ENCODE measurements at places on chromosomes 6 and 20.

DNA sequence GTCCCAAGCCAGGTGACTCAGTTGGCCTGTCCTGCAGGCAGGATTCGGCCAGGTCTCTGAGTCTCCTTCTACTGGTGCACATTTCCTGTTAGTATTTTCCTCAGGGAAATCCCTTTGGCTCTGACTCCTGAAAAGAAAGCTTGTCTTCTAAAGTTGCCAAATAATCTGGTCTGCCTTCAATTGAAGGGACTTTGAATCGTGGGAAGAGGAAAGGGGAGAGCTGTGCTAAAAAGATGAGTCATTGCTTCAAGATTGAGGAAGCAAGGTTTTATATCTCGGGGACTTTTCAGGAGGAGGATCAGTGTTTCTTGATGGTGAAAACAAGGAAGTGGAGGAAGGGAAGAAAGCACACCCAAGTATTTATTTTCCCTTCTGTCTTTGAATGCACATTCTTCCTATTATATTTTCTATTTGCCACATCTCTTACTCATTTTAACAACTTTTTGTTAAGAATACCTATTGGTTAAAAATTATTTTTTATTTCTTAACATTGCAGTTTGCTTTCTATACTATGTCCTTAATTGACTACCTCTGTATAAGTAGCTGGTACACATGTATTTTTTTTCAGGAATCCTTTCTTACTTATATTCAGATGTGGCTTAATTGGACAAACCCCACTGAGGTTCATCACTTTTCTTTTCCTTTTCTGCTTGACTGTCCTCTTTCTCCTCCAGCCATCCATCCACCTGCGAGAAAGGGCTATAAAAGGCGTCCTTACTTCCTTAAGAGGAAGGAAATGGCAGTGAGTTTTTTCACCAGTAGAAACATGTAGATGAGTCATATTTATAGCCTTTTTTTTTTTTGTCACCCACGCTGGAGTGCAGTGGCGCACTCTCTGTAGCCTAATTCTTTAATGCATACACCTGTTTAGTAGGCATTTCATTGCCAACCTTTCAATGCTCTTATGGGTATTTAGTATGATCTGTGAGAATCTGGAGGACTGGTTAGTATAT, 15.0 kb upstream of the IFNGR1 start:
- DNase-seq: peak; percentile 43

GRCh38 chr20:37194621-37195417, 15.5 kb upstream of the MROH8 start:
- no peak for DNase-seq

GRCh38 chr6:105164418-105164817, 15.4 kb downstream of the POPDC3 start:
- DNase-seq: no peak

GRCh38 chr6:30855429-30856075, 28.8 kb upstream of the DDR1 start:
- no peak for DNase-seq

DNA sequence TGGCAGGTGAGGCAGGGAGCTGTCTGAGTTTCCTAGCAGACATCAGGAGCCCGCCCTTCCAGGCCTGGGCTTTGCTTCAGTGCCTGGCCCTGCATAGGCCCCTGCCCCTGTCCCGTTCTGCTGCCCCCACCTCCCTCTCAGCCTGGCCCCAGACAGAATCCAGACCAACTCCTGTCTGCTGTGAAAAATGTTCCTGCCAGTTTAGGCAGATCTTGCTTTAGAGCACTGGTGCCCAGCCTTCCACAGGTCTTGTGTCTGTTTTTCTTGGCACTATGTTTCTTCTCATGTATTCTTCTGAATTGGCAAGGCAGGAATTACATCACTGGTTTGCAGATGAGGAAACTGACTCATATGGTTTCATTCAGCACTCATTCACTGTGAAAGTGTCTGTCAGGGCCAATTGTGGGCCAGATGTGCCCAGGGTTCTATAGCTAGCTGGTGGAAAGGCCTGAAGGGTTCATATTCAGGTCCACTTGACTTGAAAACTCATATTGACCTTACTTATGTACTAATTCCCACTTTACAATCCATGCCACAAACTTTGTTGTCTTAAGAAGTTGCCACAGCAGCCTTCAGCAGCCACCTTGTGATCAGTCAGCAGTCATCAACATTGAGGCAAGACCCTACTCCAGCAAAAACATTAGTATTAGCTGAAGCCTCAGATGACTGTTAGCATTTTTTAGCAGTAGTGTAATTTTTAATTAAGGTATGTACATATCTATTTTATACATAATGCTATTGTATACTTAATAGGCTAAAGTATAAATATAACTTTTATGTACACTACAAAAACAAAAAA, 40.5 kb downstream of the HLA-F start:
- DNase-seq: no peak

DNA sequence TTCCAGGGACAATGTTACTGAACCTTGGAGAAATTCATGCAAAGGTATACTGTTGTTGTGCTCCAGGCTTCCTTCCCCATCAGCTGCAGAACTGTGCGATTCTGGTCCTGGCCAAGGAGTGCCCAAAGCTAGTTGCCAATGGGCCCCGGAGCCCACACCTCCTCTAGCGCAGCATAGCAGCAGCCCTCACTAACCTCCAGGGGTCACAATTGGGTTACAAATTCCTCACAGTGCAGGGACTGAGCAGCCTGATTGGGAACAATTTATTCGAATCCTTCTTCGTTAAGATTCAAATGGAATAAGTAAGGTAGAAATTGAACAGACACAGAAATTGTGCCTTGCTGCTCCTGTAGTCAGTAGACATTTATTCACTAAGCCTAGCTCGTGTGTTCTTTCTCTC, 284.9 kb downstream of the PRKN start:
- peak; percentile 62 for DNase-seq

- no peak for DNase-seq
Measured at GRCh38 chr20:59565768-59566461, 38.4 kb upstream of the PHACTR3 start.

- DNase-seq: no peak
Measured at GRCh38 chr20:25549172-25549773, 36.1 kb downstream of the NINL start.

GRCh38 chr20:1897965-1898464, 2.8 kb downstream of the SIRPA start:
- no peak for DNase-seq

DNA sequence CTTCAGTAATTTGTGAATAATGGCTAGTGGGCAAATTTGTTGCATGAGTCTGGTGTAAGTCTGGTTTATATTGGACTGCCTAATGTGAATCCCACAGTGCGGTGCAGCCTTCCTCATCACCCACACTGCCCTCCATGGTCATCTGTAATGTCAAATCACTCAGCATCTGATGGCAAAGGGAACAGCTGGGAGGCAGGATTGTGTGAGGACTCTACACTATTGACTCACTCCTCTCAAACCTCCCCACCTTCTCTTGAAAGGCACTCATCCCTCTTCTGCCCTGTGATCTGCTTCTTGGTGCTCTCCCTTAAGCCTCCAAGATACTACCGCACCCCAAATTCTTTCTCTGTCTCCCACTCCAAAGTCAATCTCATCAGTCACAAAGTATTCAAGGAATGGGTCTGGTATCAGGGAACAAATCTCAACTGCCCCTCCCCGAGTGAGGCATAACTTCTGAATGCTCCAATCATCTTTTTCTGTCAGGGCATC, 146.0 kb upstream of the BEND6 start:
- no peak for DNase-seq

DNA sequence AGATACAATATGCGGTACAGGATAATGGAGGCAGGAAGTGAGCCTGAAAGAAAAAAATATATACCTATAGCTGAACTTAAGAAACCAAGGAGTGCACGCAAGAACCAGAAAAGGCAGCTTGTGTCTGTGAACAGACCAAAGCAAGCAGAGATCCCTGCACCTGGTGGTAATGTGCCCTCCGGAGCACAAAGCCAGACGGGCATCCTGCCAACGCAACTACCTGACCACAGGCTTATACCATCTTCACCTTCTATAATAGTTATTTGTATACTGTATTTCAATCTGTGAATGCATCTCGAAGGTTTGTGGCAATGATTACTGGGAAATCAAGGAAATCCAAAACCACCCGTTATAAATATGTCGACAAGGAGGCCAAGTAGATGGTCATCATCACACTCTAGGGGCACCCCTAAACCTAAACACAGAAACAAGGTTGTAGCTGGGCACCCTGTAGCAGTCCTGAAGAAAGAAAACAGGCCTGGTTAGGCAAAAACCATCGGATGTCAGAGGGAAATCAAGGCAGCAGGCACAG, 801 bp downstream of the FBXL4 start:
- DNase-seq: peak; percentile 19

DNA sequence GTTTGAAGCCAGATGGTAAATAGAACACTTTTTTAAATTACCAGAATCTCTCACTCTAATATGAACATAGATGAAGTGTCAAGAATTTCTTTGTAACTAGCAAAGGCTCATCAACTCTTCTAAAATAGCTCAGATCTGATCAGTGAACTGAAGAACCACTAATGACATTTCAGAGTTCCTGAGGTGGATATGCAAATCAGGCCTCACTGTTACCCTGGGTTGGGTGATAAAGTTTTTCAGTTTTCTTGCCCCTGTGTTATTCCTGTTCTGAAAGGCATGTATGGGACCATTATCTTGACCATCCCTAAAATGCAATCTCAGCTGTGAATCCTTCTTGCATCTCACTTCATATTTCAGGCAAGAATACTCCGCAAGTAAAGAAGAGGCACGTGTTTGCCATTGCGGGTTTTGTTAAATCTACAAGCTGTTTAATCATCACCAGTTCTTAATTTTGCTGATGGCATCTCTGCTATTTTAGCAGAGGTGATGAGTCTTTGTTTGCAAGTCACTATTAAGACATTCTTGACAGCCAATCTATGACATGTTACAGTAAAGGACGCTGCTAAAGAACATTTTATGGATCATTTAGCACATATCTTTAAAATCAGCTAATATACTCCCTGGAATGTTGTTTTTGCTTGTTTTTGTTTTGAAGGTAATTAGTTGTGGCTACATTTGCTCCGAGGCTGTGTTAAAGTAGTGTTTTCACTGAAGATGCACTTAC, 47.9 kb downstream of the KHDC1L start:
- DNase-seq: peak; percentile 45

DNA sequence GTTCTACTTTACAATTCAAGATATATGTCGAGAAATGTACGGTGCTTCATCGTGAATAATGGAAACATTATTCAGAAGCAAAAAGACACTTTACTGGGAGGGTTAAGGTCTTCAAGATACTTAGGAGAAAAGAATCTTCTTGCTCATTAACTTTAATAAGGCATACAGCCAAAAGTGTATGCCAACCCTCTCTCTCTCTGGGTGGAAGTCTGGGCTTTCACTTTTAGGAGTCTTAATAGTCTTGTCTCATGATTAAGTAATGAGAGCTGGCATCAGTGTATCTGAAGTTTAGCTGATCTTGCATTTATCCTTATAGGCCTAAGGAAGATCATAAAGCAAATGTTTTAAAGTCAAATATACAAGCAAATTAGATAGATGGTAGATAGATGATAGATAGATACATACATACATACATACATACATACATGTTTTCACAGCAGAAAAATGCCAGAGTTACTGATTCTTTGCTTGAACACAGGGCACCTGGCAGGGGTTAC, 21.5 kb downstream of the OLIG3 start:
- DNase-seq: no peak

DNA sequence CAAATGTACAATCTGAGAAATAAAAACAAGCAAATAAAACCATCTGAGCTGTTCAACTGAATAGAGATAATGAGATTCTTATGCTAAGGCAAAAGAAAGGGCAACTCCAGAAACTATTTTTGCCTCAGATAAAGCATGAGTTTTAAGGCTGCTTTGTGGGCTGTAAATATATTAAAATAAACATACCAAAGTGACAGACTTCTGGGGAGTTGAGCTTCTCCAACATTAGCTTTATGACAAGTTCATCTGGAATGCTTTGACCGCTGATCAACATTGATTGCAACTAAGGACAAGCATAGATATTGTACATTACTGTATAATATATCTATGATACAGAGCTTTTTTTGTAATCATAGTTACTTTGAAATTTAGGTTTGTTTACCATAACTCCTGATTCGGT, 19.3 kb downstream of the AK9 start:
- DNase-seq: no peak

DNA sequence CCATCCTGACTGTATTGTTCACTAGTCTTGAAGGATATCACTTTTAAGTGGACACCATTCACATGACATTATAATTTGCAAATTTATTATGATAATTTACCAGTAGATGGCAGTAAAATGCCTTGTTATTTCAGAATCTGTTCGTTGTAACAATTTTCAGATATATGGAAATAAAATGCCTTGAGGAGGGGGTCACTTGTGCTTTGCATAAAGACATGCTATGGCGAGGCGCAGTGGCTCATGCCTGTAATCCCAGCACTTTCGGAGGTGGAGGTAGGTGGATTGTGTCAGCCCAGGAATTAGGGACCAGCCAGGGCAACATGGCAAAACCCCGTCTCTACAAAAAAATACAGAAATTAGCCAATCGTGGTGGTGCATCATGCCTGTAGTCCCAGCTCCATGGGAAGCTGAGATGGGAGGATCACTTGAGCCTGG, 9.0 kb upstream of the NCOA6 start:
- no peak for DNase-seq

DNA sequence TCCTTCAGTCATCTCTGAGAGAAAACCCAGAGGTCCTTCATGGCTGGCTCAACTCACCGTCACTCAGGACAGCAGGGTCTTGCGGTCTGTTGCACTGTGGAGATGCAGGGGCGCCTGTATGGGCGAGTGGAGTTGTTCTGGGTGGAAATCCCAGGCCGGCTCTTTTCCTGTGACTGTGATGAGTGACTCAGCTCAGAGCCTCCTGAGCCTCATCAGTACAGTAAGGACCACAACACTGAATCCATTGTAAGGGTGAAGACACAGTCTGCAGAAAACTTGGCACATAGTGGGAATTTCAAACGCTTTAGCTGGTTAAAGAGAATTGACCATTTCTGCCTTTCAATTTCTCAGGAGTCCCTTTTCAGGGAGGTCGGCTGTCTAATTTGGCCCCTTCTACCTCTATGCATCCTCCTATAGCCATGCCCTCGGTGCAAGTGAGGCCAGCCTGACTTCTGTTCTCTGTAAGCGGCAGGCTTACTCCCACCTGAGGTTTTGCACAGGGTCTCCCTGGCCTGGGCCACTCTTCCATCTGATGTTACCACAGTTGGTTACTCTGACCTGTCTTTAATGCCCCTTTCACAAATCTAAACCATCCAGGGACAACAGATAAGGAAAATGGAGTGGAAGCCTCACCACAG, 35.5 kb upstream of the TBXT start:
- no peak for DNase-seq

DNA sequence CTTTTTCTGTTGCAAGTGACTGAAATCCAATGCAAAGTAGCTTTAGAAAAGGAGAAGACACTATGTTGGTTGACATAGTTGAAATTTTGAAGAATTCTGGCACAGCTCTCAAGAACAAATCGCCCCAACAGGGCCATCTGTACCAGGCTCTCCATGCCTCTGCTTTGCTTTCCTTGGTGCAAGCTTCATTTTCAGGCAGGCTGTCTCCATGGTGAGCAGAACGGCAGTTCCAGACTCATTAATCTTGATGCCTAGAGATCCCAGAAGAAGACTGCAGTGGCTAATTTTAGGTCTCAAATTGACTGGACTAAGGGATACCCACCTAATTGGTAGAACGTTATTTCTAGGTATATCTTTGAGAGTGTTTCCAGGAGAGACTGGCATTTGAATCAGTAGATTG, 950.7 kb upstream of the FLRT3 start:
- DNase-seq: no peak

Data from putamen (tissue), 1 donor.